NCI-H510A (cell line): ENCODE measurements at places on chromosomes 1 and 21.

DNA sequence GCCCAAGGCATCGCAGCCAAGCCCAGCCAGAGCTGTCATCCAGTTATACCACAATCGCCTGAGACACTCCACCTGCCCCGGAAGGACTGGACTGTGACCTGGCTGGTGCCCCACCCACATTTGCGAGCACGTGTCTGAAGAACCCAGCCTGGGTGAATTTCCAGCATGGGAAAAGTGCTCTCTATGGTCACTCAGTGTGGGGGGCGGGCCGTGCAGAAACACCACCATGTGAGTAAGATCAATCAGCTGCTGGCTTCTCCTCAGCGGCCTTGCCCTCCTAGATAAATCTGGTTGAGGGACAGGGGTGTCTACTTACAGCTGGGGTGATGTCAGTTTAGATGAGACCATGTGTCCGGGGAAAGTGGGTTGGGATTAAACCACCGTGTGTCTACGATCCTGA is 44.8 kb downstream of the URB1 start:
- no peak for DNase-seq

DNA sequence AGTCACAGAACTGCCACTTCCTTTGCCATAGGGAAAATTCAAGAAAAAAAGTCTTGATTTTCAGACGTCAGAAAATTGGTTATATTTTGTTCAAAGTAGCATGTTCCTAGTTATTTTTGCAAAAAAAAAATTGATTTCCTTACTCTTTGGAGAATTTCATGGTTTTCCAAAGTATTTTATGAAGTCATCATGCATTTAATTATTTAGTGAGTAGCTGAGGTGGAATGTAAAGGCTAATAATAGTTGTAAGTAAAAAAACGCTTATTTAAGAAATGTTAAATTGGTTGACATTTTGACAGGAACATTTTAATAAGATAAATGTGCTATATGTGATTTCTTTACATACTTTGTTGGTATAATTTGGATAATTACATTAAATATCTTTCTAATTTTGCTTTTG is 20.8 kb downstream of the TSEN15 start:
- DNase-seq: no peak

DNA sequence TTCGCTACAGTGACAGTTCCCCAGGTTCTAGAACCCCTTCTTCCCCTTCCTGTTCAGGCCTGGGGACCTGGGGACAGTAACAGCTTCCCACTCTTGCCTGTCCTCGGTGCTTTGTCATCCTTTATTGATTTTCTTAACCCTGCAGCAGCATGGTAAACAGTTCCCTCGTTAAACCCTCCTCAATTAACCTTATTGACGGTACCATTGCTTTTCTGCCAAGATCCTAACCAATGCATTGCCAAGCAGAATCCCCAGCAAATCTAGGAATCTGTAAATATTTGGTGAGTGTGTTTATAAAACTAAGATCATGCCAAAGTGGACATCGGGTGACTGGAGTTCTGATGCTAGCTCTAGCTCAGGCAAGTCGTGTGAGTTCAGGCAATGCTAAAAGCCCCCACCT is 99.6 kb upstream of the KAZN start:
- no peak for DNase-seq

DNA sequence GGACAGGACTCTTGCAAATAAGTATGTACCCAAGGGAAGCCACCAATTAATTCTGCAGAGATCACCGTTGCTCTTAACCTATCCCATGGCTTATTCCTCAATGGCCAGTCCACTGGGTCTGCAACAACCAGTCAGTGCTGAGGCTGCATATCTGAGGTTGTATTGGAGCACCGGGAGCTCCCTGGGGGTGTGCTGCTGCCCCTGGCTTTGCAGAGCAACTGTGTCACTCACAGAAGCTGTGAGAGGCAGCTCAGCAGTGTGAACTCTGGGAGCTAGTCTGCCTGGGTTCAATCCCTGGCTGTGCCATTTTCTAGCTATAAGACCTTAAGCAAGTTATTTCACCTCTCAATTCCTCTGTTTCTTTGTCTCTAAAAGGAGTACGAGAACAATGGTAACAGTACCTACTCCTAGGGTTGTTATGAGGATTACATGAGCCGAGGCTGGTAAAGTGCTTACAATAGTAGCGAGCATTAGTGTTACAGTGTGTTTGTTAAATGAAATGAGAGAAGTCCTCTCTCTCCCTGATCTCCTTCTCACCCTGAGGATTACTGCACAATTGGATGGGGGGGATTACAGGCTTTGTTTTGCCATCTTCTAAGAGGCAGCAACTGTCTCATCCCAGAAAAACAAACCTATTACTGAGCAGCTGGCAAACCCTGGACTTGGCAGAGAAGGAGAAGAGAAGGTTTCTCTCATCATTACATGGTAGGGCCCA is 3.6 kb downstream of the RXRG start:
- DNase-seq: no peak

DNA sequence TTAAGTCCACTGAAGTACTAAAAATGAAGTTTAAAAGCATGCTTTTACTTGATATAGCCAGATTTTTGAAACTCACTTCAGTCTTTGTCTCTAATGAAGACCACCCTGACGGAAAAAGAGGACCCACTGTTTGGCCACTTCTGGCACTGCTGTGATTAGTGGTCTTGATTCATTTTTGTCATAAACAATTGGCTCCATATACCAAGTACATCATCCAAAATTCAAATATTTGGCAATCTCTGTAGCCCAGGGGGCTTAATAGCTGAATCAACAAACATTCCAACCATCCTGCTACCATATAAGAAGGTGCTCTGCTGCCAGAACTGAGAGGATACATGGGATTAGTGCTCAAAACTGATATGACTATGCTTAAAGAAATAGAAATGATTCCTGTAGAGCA is 156.0 kb downstream of the COL24A1 start:
- no peak for DNase-seq

- DNase-seq: no peak
These were observed 36.7 kb downstream of the DISC1 start for GRCh38 chr1:231663211-231663792.

DNA sequence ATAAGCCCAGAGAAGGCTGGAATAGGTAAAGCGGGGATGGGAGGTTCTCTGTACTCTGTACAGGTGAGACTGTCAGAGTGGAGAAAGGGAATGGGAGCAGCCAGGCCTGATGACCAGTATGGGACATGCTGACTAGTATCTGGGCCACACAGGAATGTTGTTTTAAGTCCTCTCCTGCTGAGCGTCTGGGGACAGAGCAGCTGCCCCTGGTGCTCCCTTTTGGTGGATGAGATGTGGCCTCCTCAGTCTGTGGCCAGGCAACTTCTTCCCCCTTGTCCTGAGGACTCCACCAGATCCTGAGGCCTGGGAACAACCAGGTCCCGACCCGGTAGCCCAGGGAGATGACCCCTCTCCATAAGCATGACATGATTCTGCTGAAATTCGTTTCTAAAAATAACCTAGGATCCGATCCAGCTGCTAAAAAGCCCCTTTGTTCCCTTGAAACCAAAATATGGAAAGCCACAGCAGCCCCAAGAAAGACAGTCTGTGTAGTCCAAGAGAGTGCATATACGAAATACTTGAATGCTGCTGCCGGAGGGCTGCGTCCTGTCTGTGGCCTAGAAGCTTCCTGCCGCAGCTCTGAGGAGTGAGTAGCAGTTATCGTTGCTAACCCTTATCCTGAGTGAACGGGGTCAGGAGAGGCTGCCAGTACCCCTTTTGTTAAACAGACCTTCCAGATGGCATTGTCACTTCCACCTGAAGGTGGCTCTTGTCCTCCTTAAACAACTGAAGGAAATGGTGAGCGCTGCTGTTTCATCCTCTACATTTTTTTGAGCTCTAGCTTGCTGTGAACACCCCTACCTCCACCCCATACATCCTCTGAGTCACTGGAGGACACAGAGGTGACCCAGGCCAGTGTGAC is 47.1 kb downstream of the ATP2B4 start:
- no peak for DNase-seq

- DNase-seq: no peak
These were observed 74.2 kb downstream of the PTPRC start for GRCh38 chr1:198713081-198713480.

GRCh38 chr1:51482881-51483280 is 36.2 kb downstream of the EPS15 start:
- DNase-seq: no peak
